ENCODE measurements at places on chromosomes 12 and 14. TPM values are rescaled to one million over a fixed set of nuclear protein-coding genes. Genes with fewer than 3 reads are reported as not detected.

The PTPRB gene
- total RNA-seq = 20.8 TPM

The HCAR2 gene
- not detected for total RNA-seq

The SLC17A8 gene
- 0.35 TPM for total RNA-seq

The CCDC177 gene
- under 0.01 TPM for total RNA-seq

The DIO3 gene
- total RNA-seq = 3.3 TPM

The SERPINA10 gene
- total RNA-seq = not detected

The GPR65 gene
- 0.53 TPM for total RNA-seq

The GALNT9 gene
- 0.93 TPM for total RNA-seq

- DNase-seq = peak; percentile 0
Observed at GRCh38 chr14:24434676-24435075, 4.9 kb downstream of the KHNYN start.

- no peak for DNase-seq
Observed at GRCh38 chr12:45351921-45352670, 136.2 kb downstream of the ANO6 start.

GRCh38 chr14:39275395-39275794 is 41.7 kb downstream of the MIA2 start:
- DNase-seq = no peak

GRCh38 chr14:71021347-71022011 is 114.2 kb downstream of the PCNX1 start:
- DNase-seq = no peak

DNA sequence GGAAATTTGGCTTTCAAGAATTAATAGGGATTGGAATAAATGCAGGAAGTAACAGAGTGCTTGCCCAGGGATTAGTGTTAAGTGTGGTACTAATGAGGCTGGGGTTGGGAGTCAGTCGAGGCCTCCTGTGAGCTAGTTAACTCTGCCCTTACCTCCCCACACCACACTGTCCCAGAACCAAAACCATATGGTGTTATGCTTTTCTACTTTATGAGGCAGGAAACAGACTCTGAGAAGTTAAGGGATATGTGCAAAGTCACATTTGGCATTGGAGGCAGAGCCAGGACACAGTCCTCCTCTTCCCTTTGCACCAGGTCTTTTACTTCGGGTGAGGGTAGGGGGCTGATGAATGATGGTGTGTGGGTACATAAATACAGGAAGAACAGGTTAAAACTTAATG is 41.9 kb downstream of the PELI2 start:
- DNase-seq = no peak

- DNase-seq = no peak
Observed at GRCh38 chr14:33855672-33856071, 95.2 kb downstream of the EGLN3 start.

- DNase-seq = no peak
Observed at GRCh38 chr12:124413401-124413800, 118.5 kb downstream of the RFLNA start.

GRCh38 chr14:79018836-79019235 is 848.7 kb downstream of the NRXN3 start:
- no peak for DNase-seq

DNA sequence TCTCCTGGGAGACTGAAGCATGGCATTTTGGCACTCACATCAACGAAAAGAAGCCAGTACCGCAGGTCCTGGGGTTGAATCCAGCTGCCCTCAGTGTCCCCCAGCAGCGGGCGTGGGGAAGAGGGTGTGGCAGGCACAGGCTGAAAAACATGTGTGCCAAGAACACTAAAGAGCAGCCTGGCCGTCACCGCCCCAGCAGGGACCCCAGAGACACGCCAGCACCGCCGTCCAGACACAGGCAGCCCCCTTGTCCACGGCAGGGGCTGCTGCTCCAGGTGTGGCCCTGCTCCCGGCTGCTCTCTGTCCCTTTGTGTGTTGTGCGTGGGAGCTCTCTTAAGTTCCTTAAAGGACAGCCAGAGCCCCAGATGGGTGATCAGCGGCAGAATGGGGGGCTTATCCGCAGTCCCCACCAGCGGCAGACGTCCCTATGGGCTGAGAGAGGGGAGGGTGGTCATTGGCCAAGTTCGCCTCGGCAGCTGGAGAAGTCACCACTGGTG is 556 bp downstream of the PHETA1 start:
- DNase-seq = peak; percentile 32

DNA sequence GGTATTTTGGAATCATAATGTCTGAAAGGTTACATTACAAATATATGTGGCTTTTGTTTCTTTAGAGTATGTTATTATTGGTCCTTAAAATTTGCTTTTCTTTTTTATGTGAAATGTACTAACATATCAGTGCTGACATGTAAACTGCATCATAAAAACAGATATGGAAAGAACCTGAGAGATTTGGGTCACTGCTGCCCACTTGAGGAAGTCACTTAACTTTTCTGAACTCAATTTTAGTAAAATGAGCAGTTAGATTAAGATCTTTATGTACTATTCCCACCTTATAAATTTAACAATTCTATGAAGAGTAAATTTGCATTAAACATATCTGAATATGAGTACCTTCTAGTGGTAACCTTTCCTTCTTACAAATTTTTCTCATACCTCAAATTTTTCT is 7.5 kb downstream of the PTGR2 start:
- DNase-seq = peak; percentile 47

GRCh38 chr14:105184461-105184860 is 3.3 kb upstream of the NUDT14 start:
- DNase-seq = no peak

Data from muscle of leg (tissue), 16 donors.